Fibroblast of pulmonary artery (primary cell): ENCODE measurements at places on chromosomes 1 and 21.

GRCh38 chr1:17637055-17637454, 97.6 kb downstream of the ARHGEF10L start:
- no peak for DNase-seq

DNA sequence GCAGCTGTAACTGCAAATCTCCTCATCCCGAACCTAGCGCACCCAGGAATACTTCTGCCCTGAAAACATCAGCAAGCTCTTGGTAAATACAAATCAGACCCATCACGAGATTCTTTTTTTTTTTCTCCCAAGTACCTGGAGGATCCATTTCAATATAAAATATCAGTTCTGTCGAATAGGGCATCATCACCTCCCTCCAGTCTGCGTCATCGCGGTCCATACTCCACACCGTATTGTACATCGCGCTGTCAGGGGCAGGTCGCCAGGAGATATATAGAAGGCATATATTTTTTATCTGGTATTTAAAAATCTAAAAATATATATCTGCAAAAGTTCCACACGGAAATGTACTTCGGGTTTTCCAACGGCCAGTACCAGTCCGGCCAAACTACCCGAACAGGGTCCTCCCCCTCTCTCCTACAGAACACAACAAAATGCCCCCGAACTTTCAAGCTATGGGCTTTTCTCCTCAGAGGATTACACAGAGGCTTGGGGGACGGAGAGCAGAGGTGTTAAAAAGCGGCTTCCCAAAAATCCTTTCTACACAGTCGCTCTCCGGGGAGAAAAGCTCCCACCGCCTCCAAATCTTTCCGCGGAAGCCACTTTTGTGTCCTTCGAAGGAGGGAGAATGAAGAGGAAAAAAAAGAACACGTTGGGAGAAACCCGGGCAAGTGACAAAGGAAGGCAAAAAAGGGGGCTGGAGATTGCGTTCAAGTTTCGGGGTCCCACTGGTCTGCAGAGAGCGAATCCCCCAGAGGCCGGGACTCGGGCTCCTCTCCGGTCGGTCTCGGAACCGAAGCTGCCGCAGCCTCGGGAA, 509 bp downstream of the PIK3R3 start:
- DNase-seq, result peak; percentile 21

GRCh38 chr1:155479205-155479604, 83.4 kb downstream of the ASH1L start:
- peak; percentile 59 for DNase-seq

DNA sequence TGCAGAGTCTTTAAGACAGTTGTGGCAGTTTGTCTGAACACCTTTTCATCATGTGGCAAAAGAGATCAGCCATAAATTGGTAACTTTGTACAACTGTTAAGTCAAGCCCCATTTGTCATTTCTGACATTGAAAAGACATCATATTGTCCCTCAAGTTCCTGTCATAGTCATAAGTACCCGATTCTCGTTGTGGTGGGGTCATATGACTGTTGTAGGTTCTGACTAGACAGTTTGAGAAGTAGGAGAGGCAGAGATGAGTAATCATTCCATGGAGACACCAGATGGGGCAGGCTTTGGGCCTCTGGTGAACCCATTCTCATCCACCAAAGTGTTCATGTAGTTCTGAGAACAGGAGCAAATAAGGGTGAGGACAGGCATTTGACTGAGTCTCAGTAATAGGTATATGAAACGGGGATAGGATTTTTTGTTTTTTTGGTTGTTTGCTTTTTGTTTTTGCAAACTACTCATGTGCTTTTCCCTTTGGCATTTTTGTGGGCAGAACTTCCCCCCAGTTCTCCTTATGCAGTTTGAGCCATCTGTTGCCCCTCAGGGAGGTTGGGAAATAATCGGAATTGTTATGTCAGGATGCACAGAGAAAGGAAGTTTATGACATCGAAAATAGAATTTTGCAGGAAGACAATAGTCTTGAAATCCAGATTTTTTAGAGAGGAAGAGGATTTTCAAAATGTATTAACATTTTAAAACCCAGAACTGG, 86.9 kb upstream of the KCNE2 start:
- no peak for DNase-seq

- peak; percentile 35 for DNase-seq
Observed at GRCh38 chr1:74193908-74194307, 4.1 kb downstream of the LRRIQ3 start.

GRCh38 chr1:66704177-66704875, 47.9 kb upstream of the DYNLT5 start:
- DNase-seq, result no peak

DNA sequence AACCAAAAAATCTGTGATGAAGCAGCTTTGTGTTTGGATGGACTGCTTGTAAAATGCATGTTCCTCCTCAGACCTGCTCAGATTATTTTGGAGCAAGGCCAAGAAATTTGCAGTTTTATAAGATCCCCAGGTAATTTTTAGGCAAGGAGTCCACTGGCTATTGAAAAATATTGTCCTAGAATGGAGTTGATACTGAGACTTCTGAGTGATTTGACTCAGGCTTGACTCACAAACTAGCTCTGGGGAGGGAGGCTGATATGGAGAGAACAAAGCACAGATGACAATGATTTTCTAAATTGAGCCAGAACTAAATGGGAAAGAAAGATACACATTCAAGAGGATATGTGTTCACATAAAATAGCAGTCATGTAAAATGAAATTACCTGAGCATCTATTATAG, 36.7 kb downstream of the AGL start:
- DNase-seq, result peak; percentile 7

- DNase-seq, result no peak
Observed at GRCh38 chr1:107776900-107777663, 187.9 kb downstream of the VAV3 start.

DNA sequence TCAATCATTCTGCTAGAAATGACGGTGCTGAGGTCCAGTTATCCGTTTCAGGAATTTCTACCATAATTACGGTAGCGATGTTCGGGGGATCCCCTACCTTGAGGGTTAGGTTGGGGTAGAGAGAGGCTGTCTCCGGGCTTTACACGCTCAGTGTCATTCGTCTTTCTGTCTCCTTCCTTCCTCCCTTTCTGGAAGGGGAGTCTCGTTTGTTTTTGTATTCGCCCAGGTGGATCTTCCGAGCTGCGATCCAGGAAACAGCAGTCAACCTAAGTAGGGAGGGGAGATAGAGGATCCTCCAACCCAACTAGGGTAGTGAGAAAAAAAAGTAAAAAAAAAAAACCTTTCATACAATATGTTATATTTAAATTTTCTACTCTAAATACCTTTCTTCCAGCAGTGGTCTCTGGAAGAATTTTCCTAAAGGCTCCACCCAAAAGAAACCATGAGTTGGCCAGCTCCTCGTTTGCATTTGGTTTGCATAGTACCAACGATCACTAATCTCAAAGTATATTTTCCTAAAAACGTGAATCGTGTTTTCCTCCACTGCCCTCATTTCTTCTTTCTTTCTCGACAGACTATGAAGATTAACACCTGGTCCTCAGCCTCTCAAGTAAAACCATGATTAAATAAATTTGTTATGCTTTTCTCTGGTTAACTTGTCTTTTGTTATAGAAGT, 611 bp upstream of the PIK3C2B start:
- DNase-seq, result no peak

DNA sequence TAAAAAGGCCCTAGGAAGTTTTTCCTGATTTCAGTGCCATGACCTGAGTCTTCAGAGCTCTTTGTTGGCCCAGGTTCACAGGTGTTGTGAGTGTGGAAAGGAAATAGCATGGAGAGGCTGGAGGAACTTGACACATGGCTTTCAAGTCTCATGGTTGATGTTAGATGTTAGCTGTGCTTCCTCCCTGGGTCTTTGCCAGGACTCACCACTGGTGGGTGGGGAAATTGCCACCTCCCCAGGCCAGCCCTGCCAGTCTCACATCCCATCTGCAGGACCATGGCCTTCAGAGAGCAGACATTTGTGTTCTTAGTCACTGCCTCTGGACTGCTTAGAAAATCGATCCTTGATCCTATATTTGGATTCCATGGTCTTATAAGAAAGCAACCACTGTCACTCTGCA, 383.2 kb downstream of the DISC1 start:
- DNase-seq, result no peak

- DNase-seq, result peak; percentile 84
Observed at GRCh38 chr1:192700834-192701271, 64.9 kb downstream of the RGS13 start.

DNA sequence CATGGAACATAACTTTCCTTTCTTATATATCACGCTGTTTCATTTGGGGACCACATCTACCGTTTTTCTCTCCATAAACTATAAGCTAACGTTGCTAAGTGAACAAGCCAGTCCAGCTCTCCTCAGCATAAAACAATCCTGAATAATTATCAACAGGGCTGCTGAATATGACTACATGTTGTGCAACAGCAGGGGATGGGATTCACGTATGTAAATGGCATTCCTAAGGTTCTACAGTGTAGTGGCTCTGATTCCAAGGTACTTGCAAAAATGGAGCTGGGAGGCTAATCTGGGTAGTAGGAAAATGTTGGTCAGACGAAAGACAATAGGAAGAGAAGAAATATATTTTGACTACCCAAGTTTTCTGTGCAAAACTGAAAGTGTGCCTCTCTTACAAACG, 262.8 kb downstream of the RWDD3 start:
- DNase-seq, result no peak

GRCh38 chr1:1847061-1847850, 43.6 kb downstream of the GNB1 start:
- peak; percentile 45 for DNase-seq

GRCh38 chr1:208256556-208256955, 12.4 kb upstream of the PLXNA2 start:
- DNase-seq, result no peak

GRCh38 chr1:25566176-25566729, 22.8 kb downstream of the LDLRAP1 start:
- no peak for DNase-seq

GRCh38 chr1:181497870-181498269, 14.6 kb downstream of the CACNA1E start:
- DNase-seq, result no peak

- peak; percentile 97 for DNase-seq
Observed at GRCh38 chr1:94734963-94735901, 84.9 kb upstream of the SLC44A3 start.

DNA sequence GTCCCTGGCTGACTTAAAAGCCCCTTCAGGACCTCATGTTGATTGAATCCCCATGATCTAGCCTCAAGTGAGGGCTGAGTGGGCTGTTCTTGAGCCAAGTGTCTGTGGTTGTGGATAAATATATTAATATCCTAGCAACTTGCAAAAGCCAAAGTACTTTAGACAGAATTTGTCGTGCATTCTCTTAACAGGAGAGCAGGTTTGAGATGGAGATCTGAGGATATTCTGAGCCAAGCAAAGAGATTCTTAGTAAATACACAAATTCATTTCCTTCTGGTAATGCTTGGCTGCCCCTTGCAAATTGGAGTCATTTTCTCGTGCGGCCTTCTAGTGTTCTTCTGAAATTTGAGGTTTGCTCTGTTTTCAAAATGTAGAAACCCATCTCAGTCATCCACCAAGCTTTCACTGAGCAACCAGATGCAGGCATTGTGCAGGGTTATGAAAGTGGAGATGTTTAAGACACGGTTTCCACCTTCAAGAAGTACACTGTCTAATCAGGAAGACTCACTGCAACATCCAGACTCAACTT, 242.1 kb upstream of the JUN start:
- no peak for DNase-seq

- DNase-seq, result peak; percentile 36
Observed at GRCh38 chr1:35539824-35540261, 17.4 kb downstream of the KIAA0319L start.

DNA sequence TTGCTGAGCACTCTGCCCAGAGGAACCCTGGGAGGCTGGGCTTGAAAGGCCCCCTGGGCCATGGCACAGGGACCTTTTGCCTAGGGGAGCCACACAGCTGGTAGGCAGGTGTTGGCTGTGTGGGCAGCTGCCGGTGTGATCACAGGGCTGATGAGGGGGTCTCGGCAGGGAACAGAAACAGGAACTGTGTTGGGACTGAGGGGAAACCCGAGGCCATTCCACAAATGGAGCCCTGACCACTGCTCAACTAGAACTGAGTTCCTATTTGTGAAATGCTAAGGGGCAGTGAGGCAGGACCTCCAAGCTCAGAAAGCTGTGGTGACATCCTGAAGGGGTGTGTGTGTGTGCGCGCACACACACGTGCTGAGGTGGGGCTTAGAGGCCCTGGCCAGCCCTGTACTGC, 6.4 kb upstream of the THEM5 start:
- DNase-seq, result no peak

- DNase-seq, result peak; percentile 33
Observed at GRCh38 chr1:202293569-202293968, 48.2 kb downstream of the UBE2T start.

- no peak for DNase-seq
Observed at GRCh38 chr1:246508897-246509688, 2.0 kb upstream of the SMYD3 start.

GRCh38 chr1:102628109-102628613, 480.2 kb downstream of the COL11A1 start:
- DNase-seq, result no peak

- DNase-seq, result no peak
Observed at GRCh38 chr1:30014031-30014430, 709.4 kb downstream of the MATN1 start.

DNA sequence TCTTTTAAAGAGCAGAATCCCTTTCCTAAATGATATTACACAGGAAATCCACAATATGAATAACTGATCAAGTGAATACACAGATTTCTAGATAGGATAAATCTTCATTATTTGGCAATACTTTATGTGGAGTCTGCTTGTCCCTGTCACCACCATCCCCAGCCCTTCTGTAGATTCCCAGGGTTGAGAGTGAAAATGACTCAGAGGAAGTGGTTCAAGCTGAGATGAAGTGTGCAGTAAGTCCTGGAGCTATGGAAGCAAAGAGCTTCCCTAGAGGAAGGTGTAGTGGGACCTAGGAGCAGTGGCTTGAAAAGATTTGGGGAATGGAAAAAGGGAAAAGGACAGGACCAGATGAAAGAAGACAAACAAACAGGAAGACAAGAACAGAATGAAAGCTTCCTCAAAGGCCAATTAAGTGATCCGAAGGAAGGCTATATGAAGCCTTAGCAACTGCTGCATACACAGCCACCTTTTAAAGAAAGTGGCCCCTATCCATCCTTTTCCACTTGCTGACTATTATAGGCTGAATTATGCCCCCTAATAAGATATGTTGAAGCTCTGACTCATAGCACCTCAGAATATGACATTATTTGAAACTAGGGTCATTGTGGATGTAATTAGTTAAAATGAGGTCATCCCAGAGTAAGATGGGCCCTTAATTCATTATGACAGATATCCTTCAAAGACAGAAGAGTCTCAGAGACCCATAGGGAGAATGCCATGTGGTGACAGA, 96.5 kb upstream of the CAMK1G start:
- DNase-seq, result peak; percentile 11

- peak; percentile 11 for DNase-seq
Observed at GRCh38 chr1:86912281-86912900, 1.5 kb downstream of the SELENOF start.

GRCh38 chr21:22346576-22346975, 1348.4 kb downstream of the NCAM2 start:
- no peak for DNase-seq

DNA sequence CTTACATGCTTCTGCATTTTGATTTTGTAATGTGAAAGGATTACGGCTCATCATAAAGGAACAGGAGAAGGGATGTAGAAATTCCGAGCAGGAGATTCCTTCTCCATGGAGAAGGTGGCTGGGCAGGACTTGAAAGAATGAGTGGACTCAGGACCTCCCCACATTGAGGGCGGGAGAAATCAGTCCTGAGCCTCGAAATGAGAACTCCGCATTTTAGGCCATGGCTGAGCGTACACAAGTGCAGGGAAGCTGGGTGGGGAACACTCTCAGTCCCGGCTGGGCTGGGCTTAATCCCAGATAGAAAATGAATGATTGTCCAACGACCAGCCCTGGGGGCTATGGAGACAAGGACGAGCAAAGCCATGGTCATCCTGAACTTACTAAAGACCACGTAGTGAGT, 402.3 kb upstream of the POU3F1 start:
- no peak for DNase-seq

GRCh38 chr1:40784141-40784770, 669 bp downstream of the KCNQ4 start:
- DNase-seq, result no peak
